Stimulated activated naive CD8-positive, alpha-beta T cell treated with anti-CD3 and anti-CD28 coated beads, Interleukin-15, amount 100 ng/mL, for 72 hours (primary cell): ENCODE measurements at places on chromosomes 3 and 15.

DNA sequence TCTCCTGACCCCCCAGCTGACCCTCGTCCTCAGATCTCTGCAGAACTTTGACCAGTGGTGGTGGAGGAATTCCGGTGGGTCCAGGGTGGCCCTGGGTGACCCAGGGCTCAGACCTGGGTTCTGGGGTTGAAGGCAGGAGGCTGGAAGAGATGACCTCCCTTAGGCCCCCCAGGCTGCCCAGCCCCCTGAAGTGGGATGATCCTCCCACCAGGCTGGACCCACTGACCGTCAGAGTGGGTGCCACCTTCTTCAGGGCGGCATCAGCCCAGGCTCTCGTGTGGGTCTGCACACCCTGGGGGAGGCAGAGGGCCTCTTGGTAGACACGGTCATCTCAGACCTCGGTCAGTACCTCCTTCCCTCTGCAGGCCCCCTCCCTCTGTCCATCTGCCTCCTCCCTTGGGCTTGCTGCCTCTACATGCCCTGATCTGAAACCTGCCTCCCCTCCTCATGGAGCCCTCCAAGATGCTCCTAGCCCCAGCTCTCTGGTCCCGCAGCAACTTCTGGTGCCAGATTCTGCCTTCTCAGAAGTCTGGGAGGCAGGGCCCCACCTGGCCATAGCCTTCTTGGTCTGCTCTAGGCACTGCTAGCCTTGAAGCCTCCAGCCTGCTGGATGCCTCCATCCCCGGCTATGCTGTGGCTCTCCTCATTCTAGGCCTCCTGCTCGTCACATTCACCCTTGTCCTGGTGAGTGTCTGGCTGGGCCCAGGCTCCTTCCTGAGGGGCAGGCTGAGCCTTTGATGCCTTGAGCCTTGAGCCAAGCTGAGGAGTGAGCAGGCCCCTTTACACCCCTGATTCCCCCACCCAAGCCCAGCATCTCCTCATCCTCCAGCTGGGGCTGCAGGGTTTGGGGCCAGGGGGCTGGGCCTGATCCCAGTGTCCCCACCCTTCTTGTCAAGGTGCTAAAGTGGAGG is 49.1 kb upstream of the CSPG4 start:
- no peak for DNase-seq

DNA sequence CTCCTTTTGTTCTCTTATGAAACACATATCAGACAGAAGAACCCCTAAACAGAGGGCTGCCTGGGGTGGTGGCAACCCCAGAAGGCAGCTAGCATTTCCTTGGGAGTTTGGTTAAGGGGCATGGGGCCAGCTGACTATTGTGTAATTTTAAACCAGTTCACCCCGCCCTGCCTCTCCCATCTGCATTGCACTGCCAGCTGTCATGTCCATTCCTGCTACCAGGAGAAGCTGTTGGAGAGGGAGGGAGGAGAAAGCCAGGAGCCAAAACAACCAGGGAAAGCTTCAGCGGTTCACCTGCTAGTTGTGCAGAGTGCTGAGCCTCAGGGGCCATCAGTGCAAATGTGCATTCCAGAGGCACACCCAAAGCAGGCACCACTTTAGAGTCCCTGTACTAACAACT is 47.6 kb upstream of the ATP1B3 start:
- DNase-seq, result no peak

DNA sequence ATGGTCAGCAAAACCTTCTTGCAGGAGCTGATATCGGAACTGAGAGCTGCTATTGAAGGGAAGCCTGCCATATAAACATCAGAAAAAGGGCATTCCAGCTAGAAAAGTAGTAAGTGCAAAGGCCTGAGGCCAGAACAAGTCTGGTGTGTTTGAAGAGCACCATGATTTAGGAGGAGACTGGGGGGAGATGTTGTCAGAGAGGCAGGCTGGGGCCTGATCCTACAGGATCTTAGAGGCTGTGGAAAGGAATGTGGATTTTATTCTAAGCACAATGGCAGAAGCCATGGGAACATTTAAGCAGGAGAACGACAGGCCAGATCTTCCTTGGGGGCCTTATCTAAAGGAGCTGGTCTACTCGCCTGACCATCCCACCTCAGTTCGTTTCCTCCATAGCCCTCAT is 5.1 kb upstream of the MUC13 start:
- no peak for DNase-seq

GRCh38 chr15:63086947-63087346 is 34.7 kb upstream of the LACTB start:
- no peak for DNase-seq

DNA sequence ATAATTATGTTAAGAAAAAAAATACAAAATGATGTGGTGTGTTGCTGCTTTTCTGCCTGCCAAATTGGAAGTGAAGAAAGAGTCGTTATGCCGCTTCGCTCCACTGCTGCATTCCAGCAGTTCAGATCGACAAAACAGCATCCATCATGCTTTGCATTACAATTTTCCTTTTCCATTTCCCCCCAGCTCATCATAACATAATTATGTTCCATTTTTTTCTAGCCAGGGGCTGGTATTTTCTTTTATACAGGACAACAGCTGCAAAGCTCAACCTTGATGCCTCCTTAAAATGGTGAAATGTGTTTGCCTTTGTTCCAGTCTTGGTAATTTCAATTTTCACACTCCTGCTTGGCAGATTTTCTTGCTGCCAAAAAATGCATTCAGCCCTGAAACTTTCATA is 44.9 kb upstream of the KBTBD12 start:
- DNase-seq, result no peak

GRCh38 chr15:42723068-42723467 is 13.9 kb downstream of the CDAN1 start:
- no peak for DNase-seq
